ENCODE measurements at places on chromosomes 2 and 18.
A peak's percentile ranks its signal among the peaks of the same experiment; 100 is the strongest.

- no peak for DNase-seq
These were observed 1.5 kb upstream of the OSGEPL1 start for GRCh38 chr2:189763908-189764661.

DNA sequence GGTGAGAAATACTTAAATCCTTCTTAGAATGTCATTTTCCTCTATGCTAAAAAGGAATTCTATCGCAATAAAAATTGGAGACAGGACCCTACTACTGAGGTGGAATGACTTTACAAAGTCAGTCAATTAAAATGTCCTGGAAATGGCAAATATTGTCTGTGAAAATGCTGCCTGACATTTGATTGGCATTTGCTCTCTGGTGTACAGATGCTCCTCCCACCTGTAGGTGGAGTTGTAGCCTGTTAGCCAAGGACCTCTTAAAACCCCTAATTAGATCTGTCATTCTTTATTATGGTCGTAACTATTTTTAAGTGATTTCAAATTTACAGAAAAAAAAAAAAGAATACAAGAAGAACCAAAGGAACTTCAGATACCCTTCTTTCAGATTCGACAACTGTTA, 393.1 kb upstream of the KLHL29 start:
- no peak for DNase-seq

- DNase-seq: no peak
These were observed 950 bp downstream of the KLHL30 start for GRCh38 chr2:238139196-238140039.

- DNase-seq: no peak
These were observed 215.2 kb downstream of the SCG2 start for GRCh38 chr2:223386984-223387383.

- peak; percentile 57 for DNase-seq
These were observed 46.9 kb downstream of the DNMT3A start for GRCh38 chr2:25294573-25295462.

- no peak for DNase-seq
These were observed 104.8 kb downstream of the NOL10 start for GRCh38 chr2:10584843-10585475.

DNA sequence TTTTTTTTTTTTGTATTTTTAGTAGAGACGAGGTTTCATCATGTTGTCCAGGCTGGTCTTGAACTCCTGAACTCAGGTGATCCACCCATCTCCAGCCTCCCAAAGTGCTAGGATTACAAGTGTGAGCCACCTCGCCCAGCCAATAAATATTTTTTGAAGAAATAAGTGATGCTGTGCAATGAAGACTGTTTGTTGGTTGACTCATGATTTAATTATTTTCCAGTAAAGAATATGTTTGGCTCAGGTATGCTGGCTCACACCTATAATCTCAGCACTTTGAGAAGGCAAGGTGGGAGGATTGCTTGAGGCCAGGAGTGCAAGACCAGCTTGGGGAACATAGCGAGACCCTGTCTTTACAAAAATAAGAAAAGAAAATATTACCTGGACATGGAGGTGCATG, 41.8 kb upstream of the LPIN2 start:
- DNase-seq: no peak

GRCh38 chr2:70919672-70920366, 15.9 kb upstream of the ATP6V1B1 start:
- peak; percentile 9 for DNase-seq

DNA sequence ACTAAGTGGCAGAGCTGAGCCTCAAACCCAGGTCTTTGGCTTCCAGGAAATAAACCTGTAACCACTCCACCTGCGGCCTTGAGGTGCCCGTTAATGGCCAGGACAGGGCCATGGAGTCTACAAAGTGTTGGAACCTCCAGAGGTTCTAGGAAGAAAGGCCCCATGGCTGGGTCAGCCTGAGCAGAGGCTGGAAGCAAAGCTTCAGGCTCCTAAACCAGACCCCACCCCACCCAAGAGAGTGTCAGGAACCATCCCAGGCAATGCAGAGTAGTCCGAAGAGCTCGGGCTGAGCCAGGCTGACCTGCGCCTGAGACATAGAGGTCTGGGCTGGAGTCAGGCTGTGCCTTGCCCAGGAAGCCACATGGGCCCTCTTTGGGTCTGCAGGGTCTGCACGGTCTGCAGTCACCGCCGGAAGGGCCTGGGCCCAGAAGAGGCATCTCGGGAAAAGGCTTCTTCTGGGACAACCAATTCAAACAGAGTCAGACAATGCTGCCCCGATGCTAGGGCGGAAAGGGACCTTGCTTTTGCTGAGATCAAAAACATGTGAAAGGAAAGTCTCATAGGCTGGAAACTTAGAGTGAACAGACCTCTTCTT, 6.4 kb downstream of the CIB4 start:
- DNase-seq: no peak

DNA sequence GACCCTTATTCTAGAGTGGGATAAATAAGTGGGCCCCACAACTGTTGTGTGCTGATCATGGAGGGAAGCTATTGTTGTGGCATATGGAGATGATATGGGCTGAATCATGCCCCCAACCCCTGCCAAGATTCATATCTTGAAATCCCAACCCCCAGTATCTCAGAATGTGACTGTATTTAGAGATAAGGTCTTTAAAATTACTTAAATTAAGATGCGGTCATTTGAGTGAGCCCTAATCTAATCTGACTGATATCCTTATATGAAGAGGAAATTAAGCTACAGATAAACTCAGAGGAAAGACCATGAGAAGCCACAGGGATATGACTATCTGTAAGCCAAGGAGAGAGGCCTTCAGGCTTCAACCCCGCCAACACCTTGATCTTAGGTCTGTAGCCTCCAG, 188.3 kb upstream of the RND3 start:
- no peak for DNase-seq

GRCh38 chr2:164835302-164835701, 6.3 kb downstream of the COBLL1 start:
- no peak for DNase-seq

- DNase-seq: no peak
These were observed 562 bp downstream of the TWSG1 start for GRCh38 chr18:9334973-9335696.

DNA sequence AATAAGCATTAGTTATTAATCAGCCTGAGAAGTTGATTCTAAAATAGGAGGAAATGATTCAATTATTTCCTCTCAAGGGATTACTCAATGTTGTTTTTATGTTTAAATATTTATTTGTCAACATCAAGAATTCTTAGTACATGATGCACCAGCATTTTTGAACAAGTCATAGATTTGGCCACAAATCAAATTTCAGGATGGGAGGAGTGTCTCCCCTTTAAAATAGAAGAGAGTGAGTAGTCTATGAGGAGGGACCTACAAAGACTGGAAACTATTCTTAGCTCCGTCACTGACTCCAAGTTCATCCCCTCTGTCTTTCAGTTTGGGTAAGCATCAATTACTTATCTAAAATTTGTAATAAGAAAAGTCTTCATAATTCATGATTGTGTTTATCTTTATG, 18.6 kb upstream of the IL18R1 start:
- DNase-seq: no peak

GRCh38 chr2:145094370-145094769, 574.5 kb upstream of the ZEB2 start:
- no peak for DNase-seq

DNA sequence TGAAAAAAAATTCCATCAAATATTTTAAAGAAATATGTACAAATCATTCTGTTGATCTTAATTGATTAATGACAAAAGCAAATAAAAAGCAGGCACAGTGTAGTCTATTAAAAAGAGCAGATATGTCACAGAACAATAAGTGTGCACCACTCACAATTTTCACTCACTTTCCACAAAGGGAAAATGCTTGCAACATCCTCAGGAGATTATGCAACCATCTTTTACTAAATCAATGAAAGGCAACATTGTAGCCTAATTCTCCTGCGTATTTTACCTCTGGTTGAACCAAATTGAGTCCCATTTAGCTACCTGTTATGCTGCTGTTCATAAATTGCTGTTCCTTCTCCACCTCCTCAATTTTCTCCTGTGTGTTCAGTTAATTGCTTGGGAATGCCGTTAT, 1346.8 kb upstream of the PIK3C3 start:
- DNase-seq: no peak

GRCh38 chr2:161122772-161123530, 37.3 kb upstream of the TANK start:
- no peak for DNase-seq

GRCh38 chr2:241511091-241511741, 2.8 kb upstream of the STK25 start:
- no peak for DNase-seq

GRCh38 chr2:23761638-23762037, 165.3 kb downstream of the ATAD2B start:
- no peak for DNase-seq

DNA sequence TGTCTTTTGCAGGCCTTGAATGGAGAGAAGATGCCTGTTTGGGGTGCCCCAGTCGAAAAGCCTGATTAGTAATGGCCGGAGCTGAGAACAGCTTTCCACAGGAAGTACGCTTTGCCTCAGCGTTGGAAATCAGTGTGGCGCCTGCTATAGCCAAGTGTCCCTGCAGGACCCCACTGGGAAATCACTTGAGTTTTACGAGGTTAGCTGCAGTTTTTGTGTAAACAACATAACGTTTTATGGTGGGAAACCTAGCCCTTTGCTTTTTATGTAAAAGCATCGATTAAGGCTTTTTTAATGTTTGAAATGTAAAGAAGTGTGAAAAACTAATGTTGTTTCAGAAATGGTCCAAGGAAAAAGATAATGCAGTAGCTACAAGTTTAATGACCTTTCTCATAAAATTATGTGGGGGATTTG, 234.2 kb downstream of the TTC32 start:
- DNase-seq: no peak

- DNase-seq: no peak
These were observed 69.1 kb downstream of the ANKRD62 start for GRCh38 chr18:12162786-12163185.

DNA sequence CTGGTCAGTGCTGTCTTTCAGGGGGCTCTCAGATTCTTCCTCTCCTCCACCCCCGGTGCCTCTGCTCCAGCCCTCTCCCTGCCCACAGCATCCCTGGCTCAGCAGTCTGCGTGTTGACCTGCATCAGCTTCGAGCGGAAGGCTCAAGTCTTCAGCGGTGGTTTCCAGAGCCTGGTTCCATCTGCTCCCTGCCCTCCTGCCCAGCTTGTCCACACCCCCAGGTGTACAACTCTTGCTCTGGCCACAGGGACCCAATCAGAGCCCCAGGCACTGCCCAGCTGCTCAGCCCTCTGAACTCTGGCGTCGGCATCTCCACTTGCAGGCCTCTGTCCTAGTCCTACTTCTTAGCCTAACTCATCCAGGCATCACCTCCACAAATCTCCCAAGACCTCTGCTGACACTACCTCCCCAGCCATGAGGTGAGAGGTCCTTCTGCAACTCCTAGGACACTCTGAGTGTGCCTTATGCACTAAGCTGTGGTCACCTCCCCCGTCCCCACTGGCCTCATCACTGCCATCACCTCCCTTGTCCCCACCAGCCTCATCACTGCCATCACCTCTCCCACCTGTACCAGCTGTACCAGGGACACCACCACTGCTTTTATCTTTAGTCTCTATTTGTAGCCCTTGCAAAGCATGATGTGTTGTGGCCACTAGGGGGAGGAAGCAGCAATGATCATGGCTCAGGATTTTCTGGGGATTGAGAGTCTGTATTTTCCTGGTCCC, 60.9 kb downstream of the EDAR start:
- no peak for DNase-seq

DNA sequence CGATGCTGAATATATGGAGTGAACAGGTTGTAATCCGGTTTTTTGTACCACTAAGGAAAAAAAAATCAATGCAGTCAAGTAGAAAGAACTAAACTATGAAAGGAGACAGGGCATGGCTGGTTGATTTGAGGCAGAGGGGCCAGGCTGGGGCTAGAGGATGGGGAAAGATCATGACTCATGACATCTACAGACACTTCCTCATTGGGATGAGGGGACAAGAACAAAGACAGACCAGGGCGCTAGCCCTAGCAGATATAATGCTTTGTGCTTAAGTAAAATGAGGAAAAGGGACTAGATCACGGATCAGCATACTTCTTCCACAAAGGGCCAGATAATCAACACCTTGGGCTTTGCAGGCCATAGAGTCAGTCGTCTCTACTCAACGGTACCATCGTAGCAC, 55.8 kb downstream of the ST6GAL2 start:
- DNase-seq: no peak

DNA sequence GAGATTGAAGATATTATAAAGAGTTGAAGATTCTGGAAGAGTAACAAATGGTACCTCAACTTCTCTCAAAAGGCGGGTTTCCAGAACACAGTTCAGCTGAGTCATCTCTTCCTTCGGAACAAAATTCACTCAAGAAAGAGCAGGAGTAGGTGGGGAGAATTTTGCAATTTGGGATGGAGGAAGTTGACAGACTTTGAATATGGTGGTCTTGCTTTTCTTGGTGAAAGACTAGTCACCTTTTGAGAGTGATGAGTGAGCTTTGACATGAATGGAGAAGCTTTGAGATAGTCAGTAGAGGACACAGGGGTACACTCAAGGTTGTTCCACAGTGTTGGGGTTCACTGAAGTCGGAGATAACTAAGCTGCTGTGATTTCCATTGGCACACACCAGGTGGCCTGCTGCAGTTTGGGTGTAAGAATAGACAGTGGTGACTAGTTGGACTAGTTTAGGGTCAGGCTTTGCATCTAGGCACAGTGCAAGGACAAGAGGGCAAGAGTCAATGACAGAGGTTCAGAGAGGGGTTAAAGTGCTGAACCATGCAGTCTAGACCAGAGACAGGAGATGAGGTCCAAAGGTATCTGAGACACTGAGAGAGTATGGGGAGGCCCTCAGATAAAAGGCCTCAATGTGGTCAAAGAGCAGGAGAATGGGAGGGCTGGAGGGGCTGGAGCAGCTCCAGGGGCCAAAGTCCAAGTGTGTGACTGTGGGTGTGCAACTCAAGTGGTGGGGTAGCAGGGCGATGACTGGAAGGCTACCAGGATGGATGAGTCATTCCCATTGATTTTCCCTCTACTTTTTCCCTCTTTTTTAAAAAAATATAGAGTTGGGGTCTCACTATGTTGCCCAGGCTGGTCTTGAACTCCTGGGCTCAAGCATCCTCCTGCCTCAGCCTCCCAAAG, 7.7 kb downstream of the CCL20 start:
- no peak for DNase-seq

GRCh38 chr2:157876786-157877138, 632 bp upstream of the ACVR1 start:
- no peak for DNase-seq

DNA sequence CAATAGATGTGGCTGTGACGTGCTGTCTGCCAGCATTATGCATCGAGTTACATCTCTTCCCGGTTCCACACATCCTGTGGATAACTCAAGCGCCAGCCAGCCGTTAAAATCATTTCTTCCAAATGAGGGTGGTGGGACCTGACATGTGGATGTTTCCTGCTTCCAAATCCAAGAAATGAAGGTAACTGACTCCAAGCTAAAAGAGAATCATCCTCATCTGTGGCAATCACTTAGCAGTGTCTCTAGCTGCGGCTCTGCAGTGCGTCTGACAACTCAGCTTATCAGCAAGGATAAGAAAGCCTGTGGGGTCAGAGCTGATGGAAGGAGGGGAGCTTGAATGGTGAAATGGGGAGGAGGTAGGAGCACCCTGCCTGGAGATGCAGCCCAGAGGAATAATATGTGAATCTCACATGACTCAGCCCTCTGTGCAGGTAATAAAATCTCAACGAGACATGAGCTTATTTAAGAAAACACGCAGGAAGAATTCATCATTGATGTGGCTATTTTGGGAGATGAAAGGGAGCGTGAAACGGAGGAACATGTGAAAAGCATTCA, 382.2 kb upstream of the TRIB2 start:
- DNase-seq: no peak

GRCh38 chr18:24228667-24229041, 89.8 kb downstream of the CABYR start:
- DNase-seq: no peak

- no peak for DNase-seq
These were observed 52.9 kb downstream of the SLC9A2 start for GRCh38 chr2:102672107-102672776.
